Stimulated activated CD8-positive, alpha-beta memory T cell treated with anti-CD3 and anti-CD28 coated beads, Interleukin-15, amount 100 ng/mL, for 4 hours (primary cell): ENCODE measurements at places on chromosomes 3 and 15.
A peak's percentile ranks its signal among the peaks of the same experiment; 100 is the strongest.

- DNase-seq: no peak
These were observed 109.2 kb upstream of the STT3B start for GRCh38 chr3:31423482-31423881.

GRCh38 chr3:197501496-197501878 is 54.3 kb downstream of the BDH1 start:
- DNase-seq: no peak

DNA sequence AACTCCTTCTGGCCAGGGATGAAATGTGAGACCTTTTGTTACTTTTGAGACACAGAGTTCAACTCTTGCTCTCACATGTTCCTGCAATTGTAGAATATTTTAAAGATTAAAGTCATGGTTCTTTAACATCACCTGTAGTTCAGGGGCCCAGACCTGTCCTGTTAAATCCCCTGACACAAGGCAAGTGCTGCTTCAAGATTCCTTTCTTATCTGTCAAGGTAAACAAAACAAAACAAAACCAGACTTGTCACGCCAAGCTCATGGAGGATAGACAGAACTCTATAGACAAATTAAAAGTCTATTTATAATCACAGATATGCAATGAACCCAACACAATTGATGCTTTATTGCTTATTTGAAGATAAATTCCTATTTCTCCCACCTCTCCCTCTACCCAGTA is 48.6 kb upstream of the NEDD4 start:
- DNase-seq: no peak

GRCh38 chr3:112770032-112770626 is 76.5 kb downstream of the CD200R1L start:
- no peak for DNase-seq

DNA sequence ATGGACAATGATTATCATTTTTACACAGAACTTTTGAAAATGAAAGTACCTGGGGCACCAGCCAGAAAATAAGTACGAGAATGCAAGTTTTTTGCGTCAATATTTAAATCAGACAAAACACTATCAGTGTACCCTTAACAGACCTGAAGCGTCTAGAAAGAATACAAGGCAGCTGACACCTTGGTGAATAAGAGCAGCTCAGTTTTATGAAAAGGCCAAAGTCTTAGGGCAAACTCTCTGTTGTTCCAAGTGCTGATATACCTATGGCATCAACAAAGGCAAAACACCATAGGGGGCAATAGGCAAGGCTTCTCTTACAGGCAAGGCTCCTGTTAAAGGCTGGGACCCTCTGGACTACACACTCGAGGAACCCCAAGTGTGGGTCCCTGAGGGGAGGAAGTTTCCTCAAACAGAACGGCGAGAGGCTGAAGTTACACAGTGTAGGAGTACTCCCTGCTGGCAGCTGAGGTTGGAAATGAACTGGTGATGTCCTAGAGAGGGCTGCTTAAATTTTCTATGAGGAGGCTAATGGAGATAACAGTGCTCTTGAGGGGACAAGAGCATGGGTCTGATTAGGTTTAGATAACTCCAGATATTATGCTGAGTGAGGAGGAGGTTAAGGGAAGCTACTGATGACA is 291.0 kb downstream of the TIGIT start:
- no peak for DNase-seq

- no peak for DNase-seq
These were observed 169.9 kb downstream of the MECOM start for GRCh38 chr3:169493521-169494141.

- DNase-seq: peak; percentile 39
These were observed 183.4 kb upstream of the TOPAZ1 start for GRCh38 chr3:44058022-44058867.

DNA sequence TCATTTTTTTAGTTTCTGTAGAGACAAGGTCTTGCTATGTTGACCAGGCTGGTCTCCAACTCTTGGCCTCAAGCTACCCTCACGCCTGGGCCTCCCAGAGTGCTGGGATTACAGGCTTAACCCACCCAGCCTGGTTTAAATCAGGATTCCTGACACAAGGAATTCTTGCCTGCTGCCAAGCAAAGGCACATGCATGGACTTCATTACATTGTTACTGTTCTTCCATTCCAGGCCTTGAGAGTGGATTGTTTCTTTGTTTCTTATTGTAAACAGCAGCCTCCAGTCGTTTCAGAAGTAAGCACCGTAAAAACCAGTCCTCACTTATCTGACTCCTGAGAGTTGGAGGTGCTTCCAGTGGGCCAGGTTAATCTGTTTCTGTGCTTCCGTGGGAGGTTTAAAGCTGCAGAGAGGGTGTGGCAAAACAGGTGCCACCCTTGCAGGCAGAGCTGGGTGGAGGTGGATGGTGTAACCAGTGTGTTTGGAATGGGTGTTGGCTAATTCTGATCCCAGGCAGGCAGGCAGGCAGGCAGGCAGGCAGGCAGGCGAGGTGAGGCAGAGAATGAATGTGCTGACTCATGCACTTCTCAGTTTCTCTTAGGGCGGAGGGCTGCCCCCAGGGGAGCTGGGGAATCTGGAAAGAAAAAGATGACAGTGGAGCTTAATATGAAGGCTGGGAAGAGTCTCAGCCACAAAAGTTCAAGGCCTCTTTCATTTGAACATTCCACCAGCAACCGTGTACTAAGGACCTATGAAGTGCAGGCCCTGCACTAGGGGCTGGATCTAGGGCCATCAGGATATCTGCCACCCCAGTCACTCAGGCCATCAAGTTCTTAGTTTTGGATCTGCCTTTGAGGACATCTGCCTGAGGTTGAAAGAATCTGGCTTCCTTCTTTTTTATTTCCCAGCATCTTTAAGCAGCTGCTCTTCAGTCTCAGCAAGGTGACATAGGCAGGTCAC is 37.0 kb upstream of the CDCP1 start:
- no peak for DNase-seq

- DNase-seq: no peak
These were observed at the start of gene TRAT1 for GRCh38 chr3:108822123-108822897. Gene TRAT1, plus strand, starts transcription at chr3:108822786. Its CDS starts 142 bp downstream, at chr3:108822928.

- no peak for DNase-seq
These were observed 53.0 kb upstream of the KPNA4 start for GRCh38 chr3:160618363-160618762.

DNA sequence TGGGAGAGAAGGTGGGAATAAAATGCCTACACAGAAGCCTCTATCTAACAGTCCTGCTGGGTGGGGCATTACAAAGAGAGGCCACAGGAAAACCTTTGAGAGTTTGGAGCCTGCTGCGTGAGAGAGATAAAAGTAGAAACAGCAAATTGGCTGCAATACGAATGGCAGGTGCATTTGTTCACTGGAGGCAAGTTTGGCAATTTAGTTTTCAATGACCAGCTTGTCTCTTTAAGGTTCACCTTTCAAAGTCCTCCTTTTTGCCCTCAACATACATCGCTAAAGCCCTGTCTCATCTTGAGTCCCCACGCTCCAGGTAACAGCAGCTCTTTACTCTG is 405.7 kb downstream of the LSAMP start:
- DNase-seq: no peak

- no peak for DNase-seq
These were observed 48.9 kb downstream of the RASGRF1 start for GRCh38 chr15:79041601-79042168.

DNA sequence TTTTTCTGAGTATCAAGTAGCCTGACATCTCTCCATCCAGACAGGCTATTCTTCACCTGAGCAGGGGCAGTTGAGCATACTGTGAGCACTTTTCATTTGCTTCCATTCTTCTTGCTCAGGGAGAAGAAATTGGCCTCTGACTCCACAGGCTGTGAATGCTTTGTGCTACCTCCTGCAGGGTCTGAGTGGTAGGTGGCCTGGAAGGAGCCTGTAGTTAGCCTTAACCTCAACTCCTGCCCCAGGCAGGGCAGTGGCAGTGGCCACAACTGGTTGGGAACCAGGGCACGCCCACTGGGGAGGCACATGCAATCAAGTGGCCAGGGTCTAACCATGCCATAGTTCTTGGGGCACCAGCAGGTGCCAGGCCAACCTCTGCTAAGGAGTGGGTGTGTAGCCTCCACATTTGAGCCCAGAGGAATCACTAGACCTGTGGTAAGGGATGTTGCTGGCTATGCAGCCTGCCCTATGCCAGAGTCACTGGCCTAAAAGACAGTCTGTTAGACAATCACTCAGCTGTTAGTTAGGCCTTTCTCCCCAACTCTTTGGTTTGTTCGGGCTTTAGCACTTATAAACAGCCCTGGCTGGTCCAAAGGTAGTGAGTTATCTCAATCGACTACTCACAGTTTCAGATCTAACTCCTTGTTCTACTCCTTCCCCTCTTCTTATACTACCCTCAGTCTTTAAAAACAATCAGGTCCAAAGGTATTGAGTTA is 7.4 kb downstream of the C3orf62 start:
- no peak for DNase-seq

GRCh38 chr15:71400294-71400693 is 285.0 kb downstream of the THSD4 start:
- DNase-seq: no peak

- no peak for DNase-seq
These were observed 99.7 kb upstream of the PLXNA1 start for GRCh38 chr3:126883241-126883640.

DNA sequence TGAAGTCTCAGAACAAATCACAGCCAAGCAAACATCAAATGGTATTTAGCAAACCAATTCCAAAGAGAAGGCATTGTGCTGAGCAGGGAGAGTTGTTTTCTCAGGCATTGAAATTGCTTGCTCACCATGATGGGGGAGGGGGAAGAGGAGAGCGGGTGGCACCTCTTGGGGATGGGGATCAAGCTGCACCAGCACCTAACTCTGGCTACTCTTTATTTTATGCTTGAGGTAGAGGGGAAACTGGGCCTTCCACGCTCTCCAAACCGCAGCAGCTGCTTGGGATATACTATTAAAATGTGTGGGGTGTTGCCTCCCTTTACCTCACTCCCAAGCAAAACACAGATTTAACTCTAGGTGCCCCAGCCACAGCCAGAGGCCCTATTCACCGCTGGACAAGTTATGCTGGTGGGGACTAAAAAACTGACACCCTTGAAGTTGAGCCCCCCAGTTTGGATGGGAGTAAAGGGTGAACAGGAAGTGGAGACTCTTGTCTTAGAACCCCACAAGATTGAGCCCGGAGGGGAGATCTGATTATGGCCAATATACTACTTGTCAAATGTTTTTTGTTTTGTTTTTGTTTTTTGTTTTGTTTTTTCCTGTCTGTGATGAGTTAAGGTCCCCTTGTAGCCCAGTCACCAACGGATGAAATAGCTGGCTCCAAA is 5.0 kb upstream of the FOXB1 start:
- no peak for DNase-seq

DNA sequence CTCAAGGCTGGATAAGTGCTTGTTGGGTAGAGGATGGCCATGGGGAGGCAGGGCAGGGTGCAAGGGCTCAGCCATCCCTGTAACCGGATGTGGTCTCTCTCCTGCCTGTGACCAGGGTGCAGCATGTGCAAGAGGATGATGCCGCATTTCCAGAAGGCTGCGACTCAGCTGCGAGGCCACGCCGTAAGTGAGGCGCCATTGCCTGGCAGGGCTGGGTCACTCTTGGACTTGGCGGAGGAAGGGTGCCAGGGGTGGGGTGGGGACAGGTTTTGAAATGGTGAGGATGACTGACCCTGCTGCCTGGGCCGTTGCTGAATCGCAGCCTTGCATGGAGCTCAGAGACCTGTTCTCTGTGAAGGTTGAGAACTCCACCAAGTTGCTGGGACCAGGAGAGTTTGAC is 49.3 kb downstream of the PDIA5 start:
- no peak for DNase-seq

GRCh38 chr15:70308011-70308734 is 210.5 kb upstream of the TLE3 start:
- DNase-seq: no peak

DNA sequence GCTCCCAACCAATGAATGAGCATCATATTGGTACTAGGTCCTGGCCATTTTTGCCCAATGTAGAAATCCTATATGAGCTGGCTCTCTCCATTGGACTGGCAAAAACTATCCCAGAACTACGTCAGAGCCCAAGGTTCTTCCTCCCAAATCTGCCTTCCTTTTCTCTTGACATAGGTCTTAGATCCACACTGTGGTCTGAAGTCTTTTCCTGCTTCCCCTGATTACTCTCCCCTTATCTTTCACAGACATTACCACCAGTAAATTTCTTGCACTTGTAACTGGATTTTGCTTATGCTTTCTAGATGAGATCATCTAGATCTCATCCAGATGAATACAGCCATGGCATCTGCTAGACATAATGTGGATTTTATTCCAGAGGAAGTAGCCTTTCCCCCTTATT is 141.2 kb upstream of the GADL1 start:
- no peak for DNase-seq

- no peak for DNase-seq
These were observed 23.4 kb downstream of the GOLIM4 start for GRCh38 chr3:168072323-168072650.

DNA sequence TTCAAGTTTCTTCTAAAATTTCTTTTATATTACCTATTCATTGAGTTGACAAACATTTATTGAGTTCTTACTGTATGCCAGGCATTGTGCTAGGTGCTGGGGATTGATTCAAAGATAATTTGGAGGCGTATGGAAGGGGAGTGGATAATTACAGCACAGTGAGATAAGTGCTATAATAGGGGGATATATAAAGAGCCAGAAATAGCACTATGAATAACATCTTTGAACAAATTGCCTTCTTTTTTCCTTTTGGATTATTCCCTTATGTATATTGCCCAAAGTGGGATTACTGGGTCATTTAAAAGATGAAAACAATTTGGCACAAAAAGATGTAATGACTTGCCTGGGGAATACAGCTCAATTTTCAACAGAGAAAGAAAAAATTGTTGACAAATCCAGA is 64.6 kb downstream of the LPP start:
- no peak for DNase-seq

- DNase-seq: no peak
These were observed 6.4 kb downstream of the CHRD start for GRCh38 chr3:184386047-184386806.

DNA sequence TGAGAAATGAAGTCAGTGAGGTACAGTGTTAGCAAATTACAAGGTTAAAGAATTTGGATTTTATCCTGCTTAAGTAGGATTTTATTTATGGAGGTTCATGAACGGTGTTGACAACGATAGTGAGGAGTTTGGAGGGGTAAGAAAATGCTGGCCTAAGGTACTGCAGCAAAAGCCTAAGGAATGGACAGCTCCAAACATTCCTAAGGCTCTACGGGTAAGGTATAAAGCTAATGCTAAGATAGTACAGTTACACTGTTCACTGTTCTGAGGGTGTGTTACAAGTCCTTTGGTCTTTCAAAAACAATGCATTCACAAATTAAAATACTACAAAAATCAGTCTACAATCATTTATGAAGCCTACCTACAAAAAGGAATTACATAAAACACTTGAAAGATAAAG is 7.3 kb downstream of the MTMR10 start:
- no peak for DNase-seq

- no peak for DNase-seq
These were observed 220.6 kb downstream of the ZIC4 start for GRCh38 chr3:147185781-147186180.

GRCh38 chr15:65867244-65867643 is 2.0 kb upstream of the RAB11A start:
- DNase-seq: no peak

GRCh38 chr3:23376516-23377248 is 173.6 kb downstream of the UBE2E2 start:
- no peak for DNase-seq

- no peak for DNase-seq
These were observed 31.7 kb upstream of the MAP4 start for GRCh38 chr3:48047841-48048464.

GRCh38 chr3:195356151-195357086 is 85.5 kb upstream of the XXYLT1 start:
- DNase-seq: no peak
